IMR-90 (cell line): ENCODE measurements at places on chromosomes 1 and 21.

- peak; percentile 70 for DNase-seq
Observed at GRCh38 chr1:31704271-31705079, 658 bp upstream of the COL16A1 start.

DNA sequence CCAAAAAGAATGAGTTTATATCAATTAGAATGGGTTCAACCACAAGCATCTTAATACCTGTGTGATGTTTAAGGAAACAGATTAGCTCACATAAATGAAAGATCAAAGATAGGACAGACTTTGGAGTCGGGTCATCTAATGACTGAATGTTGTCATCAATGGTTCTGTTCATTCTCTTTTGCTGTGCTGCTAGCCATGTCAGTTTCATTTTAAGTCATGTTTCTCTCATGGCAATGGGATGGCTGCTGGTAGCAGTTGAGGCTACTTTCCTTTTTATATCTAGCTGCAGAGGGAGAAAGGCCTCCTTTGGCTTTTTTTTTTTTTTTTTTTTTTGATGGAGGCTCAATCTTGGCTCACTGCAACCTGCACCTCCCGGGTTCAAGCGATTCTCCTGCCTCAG, 86.9 kb upstream of the SPAG17 start:
- DNase-seq, result no peak

- DNase-seq, result peak; percentile 29
Observed at GRCh38 chr1:97243973-97244560, 522.5 kb downstream of the PTBP2 start.

GRCh38 chr1:15492596-15492995, 16.7 kb downstream of the CELA2B start:
- DNase-seq, result no peak

DNA sequence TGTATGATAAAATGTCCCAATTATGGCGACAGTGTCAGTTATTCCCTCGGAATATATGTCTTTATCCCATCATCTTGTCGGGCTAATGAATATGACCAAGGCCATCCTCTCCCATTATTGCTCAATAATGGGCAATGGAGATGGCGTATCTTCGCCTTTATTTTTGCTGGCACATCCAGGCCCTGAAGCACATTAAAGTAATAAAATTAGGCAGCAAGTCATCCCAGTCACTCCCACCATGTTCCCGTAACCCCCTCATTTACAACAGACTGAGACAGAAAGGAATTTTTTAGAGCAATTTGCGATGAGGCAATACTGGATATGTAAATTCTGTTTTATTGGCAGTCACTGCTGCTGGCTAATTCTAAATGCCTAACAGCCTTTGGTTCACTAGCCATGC, 35.3 kb downstream of the CLIC6 start:
- DNase-seq, result peak; percentile 40

GRCh38 chr1:235545292-235545930, 41.2 kb upstream of the B3GALNT2 start:
- no peak for DNase-seq

GRCh38 chr1:173473599-173474011, 3.5 kb upstream of the PRDX6 start:
- DNase-seq, result peak; percentile 75

GRCh38 chr1:147091801-147092200, 80.5 kb downstream of the PRKAB2 start:
- DNase-seq, result no peak

GRCh38 chr1:60751306-60751705, 331.1 kb upstream of the NFIA start:
- DNase-seq, result no peak

DNA sequence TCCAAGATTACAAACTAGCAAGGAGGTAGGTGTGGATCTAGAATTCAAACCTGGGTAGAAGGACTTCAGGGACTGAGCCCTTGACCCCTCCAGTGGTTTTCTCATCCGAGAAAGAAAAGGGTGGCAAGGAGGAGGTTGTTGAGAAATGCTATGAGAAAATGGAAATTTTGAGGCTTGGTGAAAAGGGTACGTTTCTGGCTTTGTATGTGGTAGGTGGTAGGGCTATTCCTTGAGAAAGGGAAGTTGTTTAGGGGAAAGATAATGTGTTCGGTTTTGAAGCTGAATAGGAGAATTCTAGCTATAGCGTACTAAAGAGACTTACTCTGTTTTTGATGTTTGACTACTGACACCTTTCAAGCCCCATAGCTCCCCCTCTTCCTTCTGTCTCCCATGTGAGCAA, 133.8 kb downstream of the CNIH3 start:
- DNase-seq, result no peak

- peak; percentile 70 for DNase-seq
Observed at GRCh38 chr1:31934706-31935629, 3.2 kb downstream of the PTP4A2 start.

GRCh38 chr1:48777219-48777895, 666 bp upstream of the BEND5 start:
- no peak for DNase-seq

- no peak for DNase-seq
Observed at GRCh38 chr1:236211815-236212214, 69.5 kb downstream of the GPR137B start.

DNA sequence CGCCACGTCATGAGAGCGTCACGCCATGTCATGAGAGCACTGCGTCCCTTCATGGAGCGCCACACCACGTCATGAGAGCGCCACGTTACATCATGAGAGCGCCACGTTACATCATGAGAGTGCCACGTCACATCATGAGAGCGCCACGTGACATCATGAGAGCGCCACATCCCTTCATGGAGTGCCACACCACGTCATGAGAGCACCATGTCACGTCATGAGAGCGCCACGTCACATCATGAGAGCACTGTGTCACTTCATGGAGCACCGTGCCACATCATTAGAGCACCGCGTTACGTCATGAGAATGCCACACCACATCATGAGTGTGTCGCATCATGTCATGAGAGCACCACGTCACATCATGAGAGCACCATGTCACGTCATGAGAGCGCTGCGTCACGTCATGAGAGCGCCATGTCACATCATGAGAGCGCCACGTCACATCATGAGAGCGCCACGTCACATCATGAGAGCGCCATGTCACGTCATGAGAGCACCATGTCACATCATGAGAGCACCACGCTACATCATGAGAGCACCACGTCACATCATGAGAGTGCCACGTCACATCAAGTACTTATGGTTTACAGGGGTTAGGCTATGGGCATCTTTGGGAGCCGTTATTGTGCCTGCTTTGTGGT, 9.8 kb upstream of the NLRP3 start:
- DNase-seq, result no peak
